ENCODE measurements at places on chromosomes 7 and 10.

GRCh38 chr7:130242198-130243014 is 24.3 kb upstream of the CPA2 start:
- DNase-seq, result peak; percentile 86

GRCh38 chr10:121332829-121333765 is 265.1 kb downstream of the FGFR2 start:
- DNase-seq, result no peak

- DNase-seq, result peak; percentile 19
Measured at GRCh38 chr10:30158325-30158960, 99.1 kb upstream of the JCAD start.

DNA sequence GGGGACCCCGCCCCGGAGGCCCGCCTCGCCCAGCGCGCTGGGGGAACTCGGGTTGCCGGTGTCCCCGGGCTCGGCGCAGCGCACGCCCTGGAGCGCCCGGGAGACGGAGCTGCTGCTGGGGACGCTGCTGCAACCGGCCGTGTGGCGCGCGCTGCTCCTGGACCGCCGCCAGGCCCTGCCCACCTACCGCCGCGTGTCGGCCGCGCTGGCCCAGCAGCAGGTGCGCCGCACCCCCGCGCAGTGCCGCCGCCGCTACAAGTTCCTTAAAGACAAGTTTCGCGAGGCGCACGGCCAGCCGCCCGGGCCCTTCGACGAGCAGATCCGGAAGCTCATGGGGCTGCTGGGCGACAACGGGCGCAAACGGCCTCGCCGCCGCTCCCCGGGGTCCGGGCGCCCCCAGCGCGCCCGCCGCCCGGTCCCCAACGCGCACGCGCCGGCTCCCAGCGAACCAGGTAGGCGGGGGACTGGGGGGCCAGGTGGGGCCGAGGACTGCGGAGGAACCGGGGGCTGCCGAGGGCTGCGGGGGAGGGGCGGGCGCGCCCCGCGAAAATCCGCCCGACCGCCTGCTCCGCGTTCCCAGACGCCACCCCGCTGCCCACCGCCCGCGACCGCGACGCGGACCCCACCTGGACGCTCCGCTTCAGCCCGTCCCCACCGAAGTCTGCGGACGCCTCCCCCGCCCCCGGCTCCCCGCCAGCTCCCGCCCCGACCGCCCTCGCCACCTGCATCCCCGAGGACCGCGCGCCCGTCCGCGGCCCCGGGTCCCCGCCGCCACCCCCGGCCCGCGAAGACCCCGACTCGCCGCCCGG is 574 bp downstream of the UTF1 start:
- no peak for DNase-seq

GRCh38 chr7:102404005-102404861 is 8.1 kb downstream of the PRKRIP1 start:
- DNase-seq, result peak; percentile 16

DNA sequence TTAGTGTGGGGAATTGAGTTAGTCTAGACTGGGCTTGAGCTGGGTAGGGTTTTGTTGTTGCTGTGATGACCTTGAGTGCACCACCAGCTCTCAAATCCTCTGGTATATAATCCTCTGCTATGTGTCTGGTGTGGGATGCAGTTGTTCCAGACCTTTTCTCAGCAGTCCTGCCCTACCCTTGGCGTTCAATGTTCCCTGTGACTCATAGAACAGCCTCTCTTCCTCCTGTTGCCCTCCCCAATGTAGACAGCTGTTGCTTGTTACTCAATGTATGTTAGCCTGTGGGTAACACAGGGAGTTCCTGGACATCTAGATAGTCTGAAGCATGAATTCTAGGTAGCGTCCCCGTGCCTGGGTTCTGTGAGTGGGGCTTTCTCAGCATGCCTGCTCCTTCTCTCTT is 19.8 kb downstream of the ACBD7 start:
- DNase-seq, result peak; percentile 77

GRCh38 chr7:152673897-152674296 is 2.0 kb downstream of the XRCC2 start:
- DNase-seq, result no peak

DNA sequence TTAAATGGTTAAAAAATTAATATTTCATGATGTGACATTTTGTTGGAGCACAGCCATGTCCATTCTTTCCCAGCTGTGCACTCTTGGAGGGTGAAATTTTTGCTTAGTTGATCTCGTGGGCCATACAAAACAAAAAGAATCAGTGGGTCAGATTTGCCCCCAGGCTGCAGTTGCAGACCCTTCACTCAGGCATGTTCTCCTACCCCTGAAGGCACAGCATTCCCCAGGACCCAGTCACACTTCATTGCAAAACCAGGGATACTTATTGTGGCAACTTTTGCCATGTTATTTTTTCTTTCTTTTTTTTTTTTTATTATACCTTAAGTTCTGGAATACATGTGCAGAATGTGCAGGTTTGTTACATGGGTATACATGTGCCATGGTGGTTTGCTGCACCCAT is 6.0 kb downstream of the TAS2R40 start:
- DNase-seq, result no peak

GRCh38 chr7:148442141-148442655 is 148.4 kb upstream of the C7orf33 start:
- no peak for DNase-seq

DNA sequence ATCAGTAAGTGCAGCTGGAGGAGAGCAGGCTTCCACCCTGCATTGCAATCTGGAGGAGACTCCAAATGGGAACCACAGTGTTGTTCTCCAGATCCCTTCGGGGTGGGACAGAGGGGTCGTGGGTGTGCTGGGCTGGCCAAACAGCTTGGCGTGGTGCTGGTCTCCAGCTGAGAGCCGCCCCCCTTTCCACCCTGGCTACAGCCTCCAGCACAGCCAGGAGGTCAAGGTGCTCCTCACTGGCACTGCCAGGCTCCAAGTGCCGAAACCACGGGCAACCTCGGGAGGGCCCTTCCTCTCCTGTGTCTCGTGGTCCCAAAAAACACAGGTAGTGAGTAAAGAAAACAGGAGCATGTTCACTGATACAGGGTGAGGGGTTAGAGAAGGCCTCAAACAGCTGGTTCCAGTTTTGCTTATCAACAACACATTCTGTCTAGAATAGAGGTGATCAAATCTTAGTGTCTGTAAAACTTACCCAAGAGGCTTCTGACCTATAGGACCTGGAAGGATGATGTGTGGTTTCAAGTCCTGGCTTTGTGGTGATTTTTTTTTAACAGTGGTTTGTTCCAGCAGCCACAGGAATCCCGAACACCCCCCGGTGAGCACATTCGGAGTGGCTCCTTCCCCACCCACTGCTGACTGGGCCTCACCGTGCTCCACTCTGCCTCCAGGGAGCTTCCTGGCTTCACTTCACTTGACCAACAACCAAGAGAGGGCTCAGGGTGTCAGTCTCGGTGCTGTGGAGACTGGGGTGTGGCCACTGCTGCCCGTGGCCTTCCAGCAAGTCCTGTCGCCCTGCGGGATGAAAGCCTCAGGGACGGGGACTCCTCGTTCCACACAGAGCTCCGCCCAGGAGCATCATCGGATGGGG is 31.2 kb upstream of the EN2 start:
- DNase-seq, result no peak

DNA sequence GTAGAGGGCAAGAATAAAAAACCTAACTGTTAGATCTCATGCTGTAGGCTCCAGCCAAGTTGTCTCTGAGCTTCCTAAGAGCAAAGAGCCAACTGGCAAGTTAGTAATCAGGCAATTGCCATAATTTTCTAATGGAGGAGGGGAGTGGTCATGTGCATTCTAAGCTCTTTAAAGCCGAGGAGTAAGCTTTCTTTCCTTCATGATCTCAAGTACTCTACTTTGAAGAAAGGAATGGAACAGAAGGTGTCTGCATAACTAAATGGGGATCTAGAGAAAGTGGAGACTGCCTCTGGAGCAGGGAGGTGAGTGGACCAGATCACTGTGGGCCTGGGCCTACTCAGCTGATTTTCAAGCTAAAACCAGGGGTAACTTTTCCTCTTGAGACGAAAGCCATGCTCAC is 37.7 kb upstream of the TOMM7 start:
- no peak for DNase-seq

- DNase-seq, result no peak
Measured at GRCh38 chr10:52871191-52871843, 98.7 kb upstream of the MBL2 start.

DNA sequence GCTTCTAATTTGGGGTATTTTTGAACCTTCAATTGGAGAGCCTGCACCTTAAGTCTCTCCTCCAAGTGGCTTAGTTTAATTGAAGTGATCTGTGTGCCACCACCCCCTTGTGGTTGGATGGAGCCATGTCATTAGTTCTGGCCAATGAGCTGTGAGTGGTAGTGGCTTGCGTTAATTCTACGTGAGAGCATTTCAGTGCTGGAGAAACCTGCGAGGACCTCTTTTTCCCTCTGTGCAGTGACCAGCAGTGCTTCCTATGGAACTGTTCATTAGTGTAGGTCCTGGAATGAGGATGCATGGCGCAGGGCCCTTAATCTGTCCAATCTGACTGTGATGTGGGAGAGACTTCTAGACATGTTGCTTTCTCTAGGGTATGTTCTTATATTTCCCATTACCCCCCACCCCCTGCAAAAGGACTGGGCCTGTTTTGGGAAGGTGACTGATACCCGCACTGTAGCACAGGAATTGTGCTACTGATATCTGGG is 3.8 kb downstream of the HILPDA start:
- peak; percentile 66 for DNase-seq

DNA sequence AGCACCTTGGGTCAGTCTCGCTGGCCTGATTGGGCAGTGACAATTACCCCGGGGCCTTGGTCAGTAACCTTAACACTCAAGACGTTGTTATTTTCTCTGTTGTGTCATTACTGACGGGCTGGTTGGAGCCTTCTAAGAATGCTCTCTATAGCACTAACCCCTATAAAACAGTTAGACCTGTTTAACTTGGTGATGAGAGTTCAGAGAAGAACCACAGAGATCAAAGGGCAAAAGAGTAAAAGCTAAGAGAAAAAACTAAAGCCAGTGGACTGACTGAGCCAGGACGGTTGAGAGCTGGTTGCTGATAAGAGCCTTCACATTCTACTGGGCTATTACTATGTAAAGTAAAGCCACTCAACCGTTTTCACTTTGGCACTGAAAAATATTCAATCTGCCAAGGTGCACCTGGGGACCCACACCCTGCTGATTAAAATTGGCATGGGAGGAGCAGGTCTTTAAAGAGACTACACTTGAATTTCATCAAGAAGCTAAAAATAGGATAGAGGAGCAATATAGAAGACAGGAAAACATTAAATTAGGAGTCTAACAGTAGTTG is 13.6 kb upstream of the ITGB1 start:
- DNase-seq, result no peak

- DNase-seq, result no peak
Measured at GRCh38 chr7:256461-256940, 33.5 kb upstream of the FOXL3 start.

- no peak for DNase-seq
Measured at GRCh38 chr7:75608451-75609122, 116.5 kb downstream of the SPDYE5 start.

- DNase-seq, result no peak
Measured at GRCh38 chr10:11462071-11462470, 149.4 kb downstream of the USP6NL start.

- no peak for DNase-seq
Measured at GRCh38 chr7:152511736-152512135, 75.9 kb upstream of the KMT2C start.

DNA sequence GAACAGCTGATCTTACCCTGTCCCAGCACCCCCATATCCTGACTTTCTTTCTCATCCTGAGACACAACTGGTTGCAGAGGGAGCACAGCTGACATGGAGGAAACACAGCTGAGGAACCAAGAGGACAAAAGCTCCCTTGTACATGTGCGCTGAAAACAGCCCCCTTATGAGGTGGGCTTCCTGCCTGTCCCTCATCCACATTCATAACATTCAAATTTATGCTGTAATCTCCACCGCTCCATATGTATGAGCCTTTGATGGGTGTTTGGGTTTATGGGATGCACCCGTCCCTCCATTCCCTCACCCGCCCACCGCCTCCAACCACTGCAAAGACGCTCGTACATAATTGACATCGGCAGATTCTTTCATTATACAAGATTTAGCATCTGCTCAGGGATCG is 49.6 kb upstream of the BTRC start:
- DNase-seq, result no peak

DNA sequence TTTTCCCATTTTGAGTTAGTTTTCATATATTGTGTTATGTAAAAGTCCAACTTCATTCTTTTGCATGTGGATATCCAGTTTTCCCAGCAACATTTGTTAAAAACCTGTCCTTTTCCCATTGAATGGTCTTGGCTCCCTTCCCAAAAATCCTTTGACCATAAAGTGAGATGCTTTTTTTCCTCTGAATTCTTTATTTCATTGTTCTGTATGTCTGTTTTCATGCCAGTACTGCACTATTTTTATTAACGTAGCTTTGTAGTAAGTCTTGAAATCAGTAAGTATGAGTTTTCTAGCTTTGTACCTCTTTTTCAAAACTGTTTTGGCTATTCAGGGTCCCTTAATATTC is 20.0 kb downstream of the C1GALT1 start:
- no peak for DNase-seq

DNA sequence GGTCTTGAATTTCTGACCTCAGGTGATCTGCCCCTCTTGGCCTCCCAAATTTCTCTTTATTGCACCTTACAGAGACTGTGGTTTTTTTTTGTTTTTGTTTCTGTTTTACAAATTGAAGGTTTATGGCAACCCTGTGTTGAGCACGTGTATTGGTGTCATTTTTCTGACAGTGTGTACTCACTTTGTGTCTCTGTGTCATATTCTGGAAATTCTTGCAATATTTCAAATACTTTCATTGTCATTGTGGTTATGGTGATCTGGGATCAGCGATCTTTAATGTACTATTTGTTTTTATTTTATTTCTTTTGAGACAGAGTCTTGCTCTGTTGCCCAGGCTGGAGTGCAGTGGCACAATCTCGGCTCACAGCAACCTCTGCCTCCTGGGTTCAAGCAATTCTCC is 89.8 kb downstream of the PRTFDC1 start:
- no peak for DNase-seq

GRCh38 chr10:132637477-132638129 is 100.0 kb downstream of the INPP5A start:
- peak; percentile 47 for DNase-seq
